ENCODE measurements at places on chromosomes 11 and 22.
A peak's percentile ranks its signal among the peaks of the same experiment; 100 is the strongest.

DNA sequence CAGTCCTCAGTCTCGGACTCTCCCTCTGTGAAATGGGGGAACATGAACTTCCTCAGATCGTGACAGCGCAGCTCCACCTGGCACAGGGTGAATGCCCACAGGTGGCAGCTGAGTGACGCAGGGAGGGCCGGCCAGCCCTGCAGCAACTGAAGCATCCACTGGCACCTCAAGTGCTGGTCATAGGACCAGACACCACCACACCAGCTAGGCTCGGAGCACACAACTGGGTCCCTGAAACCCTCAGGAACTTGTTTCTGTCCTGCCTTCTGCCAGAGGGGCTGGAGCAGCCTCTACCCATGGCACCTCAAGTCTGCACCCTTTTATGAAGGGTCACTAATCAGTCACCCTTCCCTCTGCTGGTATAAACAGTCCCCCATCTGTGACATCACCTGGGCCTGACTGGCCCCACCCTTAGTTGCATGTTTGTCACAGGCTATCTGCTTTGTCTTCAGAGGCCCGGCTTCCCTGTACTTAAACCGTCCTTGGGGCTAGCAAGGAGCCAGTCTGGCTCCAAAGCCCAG lies 7.4 kb upstream of the CDC42BPG start:
- DNase-seq = no peak

DNA sequence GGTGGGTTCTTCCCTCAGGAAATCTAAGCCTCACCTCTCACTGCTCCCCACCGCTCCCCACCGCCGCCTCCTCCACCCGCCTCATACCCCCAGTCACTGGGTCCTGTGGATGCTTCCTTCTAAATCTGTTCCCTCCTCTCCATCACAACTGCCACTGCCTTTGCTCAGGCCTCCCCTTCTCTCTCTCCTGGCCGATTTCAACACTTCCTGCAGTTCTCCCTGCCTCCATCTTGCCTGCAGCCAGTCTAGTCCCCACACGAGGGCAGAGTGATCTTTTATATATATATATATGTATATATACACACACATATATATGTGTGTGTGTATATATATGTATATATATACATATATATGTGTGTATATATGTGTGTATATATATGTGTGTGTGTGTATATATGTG lies 27.8 kb downstream of the CREB3L1 start:
- DNase-seq = no peak

DNA sequence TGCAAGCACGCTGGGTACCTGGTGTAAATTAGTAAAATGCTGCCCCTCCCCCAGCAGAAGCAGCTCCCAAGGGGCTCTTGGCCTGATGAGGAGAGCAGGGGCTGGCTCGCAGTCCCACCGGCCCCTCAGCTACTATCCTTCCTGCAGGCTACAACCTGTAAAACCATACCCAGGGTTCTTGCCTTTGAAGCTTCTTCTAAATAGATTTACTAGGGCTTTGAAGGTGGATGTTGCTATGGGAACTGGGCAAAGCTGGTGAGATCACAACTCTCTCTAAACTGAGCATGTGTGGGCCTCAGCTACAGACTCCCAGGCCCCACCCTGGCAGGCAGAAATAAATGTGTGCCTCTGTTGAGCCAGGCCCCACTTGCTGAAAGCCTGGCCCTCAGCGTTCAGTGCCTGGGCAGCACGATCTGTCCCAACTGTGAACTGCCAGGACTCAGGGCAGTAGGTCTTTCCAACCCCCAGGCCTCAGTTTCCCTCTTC lies 18.5 kb downstream of the CD5 start:
- peak; percentile 80 for DNase-seq

GRCh38 chr11:131204765-131205380 lies 165.5 kb upstream of the NTM start:
- DNase-seq = no peak

DNA sequence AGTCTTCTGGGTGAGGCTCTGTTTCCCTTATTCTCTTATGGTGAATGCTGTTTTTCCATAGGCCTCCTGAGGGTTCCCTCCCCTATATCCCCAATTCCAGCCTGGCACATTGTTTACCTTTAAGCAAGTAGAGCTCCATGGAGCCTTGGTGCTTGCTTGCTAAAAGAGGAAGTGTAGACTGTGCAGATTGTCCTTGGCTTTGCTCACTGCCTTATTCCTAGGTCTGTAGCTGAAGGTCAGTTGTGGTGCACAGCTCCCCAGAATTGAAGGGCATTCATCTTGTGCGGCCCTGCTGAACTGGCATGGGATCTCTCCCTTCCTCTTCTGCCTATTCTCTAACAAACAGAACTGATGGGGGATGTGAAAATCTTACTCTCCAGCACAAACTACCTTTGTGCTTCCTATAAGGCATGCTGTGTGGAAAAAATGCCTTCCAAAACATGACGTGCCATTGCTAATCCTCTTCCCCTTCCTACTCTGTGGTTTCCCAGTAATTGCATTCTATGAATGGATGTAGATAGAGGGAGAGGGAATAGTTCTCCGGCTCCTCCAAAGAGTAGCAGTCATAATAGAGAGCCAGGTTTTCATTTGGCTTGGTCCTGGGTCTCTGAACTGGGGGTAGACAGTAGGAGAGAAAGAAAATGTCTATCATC lies 34.2 kb upstream of the PLET1 start:
- no peak for DNase-seq

DNA sequence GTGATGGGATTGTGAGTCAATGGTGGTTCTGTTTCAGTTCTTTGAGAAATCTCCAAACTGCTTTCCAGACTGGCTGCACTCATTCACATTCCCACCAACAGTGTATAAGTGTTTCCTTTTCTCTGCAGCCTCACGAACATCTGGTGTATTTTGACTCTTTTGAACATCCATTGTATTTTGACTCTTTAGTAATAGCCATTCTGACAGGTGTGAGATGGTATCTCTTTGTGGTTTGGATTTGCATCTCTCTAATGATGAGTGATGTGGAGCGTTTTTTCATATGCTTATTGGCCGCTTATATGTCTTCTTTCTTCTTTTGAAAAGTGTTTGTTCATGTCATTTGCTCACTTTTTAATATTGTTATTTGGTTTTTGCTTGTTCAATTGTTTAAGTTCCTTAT lies 19.4 kb downstream of the NELL1 start:
- DNase-seq = no peak

DNA sequence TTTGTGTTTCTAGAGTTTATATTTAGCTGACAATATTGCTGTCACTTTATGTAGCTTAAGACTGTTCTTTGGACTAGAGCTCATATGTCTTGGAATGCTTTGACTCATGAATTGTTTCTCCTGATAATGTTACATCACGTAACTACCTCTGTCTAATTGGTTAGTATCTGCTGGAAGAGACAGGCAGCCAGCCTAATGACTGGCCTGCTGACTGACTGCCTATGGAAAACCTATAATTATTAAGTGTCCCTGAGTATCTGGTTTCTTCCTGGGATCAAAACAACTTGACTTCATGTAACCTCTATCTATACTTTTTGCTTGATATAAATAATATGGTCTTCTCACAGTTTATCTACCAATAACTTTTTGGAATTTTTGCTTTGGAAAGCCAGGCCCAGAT lies 9.4 kb downstream of the SOX6 start:
- DNase-seq = no peak

DNA sequence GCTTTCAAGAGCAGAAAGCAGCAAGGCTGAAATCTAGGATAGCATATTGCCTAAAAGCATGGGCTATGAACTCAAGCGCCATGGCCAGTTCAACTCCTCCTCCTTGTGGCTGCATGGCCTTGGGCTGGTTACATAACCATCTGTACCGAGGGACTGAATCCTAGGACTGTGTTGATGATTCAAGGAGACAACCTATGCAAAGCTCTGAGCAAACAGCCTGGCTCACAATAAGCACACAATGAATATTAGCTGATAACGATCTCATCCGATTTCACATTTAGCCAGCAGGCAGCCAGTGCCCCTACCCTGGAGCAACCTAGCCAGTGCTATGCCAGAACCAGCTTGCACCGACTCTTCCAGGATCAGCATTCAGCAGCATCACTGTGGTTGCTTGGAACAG lies 698.4 kb downstream of the TBC1D22A start:
- no peak for DNase-seq

DNA sequence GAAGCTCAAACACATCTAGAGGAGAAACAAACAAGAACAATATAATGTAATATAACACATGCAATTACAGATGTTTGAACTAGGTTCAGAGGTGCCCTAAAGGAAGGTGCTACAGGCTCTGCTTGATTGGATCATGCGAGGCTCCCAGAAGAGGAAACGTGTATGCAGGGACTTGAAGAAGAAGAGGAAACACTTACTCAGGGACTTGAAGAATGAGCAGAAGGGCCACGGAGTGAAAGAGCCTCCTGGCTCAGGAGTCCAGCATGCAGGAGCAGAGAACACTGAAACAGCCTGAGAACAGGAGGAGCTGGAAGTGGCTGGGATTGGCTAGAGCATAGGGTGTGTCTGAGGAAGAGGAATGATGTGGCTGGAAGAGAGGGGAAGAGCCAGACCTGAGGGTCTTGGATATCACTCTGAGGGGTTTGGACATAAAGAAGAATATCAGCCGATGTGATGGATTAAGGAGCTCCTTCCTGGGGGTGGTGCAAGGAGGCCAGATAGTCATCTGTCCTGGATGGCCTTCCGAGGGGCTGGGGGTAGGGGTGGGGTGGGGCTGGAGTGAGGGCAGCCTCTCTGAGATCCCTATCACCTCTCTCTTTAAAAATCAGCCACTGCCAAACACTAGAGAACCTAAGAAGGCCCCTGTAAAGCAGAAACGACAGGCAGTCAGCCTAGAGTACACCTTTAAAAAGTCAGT lies 16.8 kb downstream of the FZD4 start:
- DNase-seq = no peak

DNA sequence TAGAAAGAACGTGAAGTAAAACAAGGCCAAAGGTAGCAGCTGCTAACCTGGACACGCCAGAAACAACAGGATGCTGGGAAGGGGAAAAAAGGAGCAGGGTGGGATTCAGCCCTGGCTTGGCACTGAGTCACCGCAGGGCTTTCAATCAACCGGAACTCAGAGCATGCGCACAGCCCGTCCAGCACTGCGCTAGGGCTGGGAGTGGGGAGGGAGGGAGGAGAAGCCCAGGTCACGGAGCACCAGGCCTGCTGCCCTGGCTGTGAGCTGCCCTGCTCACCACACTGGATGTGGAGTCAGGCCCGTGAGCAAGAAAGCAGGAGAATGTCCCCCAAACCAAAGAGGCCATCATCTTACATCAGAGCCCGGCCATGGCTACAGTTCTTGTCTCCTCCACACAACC lies 51.5 kb downstream of the APOL1 start:
- DNase-seq = no peak

- no peak for DNase-seq
Observed at GRCh38 chr11:130441719-130442118, 6.7 kb upstream of the ADAMTS15 start.

DNA sequence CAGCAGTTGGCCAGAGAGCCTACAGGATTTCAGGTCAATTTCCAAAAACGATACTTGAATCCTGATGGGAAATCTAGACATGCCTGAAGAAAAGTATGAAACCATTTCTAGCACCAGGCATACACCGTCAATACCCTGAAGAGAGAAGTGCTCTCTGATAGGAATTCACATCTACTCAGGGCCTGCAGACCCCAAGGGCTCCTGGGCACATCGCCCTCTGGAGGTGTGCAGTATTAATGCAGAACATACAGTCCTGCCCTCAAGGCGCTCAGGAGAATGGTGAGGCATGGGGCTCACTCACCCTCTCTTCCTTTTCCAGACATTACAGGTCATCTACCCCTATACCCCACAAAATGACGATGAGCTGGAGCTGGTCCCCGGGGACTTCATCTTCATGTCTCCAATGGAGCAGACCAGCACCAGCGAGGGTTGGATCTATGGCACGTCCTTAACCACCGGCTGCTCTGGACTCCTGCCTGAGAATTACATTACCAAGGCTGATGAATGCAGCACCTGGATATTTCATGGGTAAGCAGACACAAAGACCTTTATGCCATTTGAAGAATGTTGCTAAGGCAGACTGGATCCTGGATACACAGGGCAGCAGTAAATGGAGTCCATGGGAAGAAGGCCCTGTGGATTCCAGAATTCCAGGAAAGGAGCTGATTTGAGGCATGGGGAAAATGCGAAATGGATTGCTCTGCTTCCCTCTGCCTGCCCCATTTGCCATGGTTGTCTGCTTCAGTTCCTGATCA lies 49.3 kb upstream of the CRTAM start:
- DNase-seq = no peak

GRCh38 chr11:95256321-95256779 lies 25.3 kb upstream of the SESN3 start:
- no peak for DNase-seq

GRCh38 chr11:106276126-106276525 lies 198.7 kb downstream of the AASDHPPT start:
- no peak for DNase-seq

DNA sequence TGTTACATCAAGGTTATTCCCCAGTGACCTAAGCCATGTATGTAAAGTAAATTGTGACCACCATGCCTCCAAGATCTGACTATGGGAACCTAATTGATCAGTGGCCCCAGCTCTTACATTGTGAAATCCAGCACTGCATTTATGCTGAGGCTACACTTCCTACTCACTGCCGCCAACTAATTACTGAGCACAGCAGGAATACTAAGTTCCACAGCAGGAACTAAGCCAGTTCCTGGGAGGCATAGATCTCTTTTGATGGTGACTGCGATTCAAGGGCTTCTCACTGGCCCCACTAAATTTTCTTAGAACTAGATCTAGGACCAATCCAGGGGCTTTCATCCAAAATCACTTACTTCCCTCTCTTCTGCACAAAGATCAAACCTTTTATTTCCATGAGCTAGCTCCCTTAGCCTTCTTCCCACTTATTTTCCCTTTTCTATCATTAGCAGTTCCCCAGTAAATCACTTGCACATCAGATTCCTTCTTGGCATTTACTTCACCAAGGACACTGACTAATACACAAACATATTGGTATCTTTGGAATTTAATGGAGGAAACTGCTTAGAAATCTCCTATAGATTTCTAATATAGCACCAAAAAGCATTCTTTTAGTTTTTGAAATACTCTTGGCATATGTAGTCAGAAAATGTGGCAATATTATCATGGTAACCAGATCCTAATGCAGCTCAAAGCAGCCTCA lies 46.0 kb downstream of the CNTN5 start:
- no peak for DNase-seq

GRCh38 chr11:112525270-112525669 lies 264.6 kb upstream of the PLET1 start:
- DNase-seq = no peak

- no peak for DNase-seq
Observed at GRCh38 chr22:48316257-48317250, 1511.1 kb downstream of the BRD1 start.

- peak; percentile 4 for DNase-seq
Observed at GRCh38 chr22:17366830-17367229, 2.4 kb upstream of the CECR2 start.

GRCh38 chr11:692824-693414 lies 2.1 kb downstream of the DEAF1 start:
- peak; percentile 84 for DNase-seq

DNA sequence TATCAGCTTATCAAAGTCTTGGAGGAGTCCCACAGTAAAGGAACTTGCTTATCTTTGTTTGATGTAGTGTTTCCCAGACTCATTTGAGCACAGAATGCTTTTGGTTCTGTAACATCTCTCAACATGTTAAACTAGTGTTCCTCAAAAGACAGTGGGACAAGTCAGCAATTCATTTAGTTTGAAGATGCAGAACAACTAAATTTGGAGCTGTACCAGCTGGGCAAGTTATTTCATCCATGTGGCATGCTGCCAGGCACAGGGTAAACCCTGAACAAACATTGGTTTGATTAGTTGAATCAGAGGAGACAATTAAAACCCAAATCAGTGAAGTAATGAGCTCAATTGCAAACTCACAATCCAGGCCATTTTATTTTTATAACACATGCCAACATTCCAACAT lies 141.2 kb downstream of the CSNK2A3 start:
- DNase-seq = no peak

GRCh38 chr11:72799441-72799840 lies 5.6 kb upstream of the STARD10 start:
- no peak for DNase-seq
